Activated CD8-positive, alpha-beta memory T cell treated with anti-CD3 and anti-CD28 coated beads, Interleukin-2, amount 10 ng/mL, durations not matched to agents 7 days and 5 days (primary cell): ENCODE measurements at places on chromosomes 6 and 20.

GRCh38 chr6:84242265-84242664 is 14.8 kb upstream of the CEP162 start:
- no peak for DNase-seq

- DNase-seq: no peak
Measured at GRCh38 chr6:57038906-57039305, 7.6 kb upstream of the KIAA1586 start.

DNA sequence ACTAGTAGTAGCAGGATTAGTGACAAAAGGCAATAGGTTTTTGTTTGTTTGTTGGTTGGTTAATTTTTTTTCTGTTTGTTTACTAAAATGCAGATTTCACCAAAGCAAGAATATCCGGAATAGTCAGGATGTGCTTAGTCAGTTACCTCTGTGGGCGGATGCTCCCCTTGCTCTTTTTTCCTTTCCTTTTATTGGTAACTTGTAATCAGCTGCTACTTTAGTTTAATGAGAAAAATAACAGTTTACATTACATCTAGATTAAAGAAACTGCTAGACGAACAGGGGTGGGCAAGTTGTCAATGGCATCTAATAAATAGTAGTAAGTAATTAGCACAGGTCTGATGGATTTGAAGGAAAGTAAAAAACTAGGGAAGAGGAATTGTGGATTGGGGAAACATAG is 646.9 kb upstream of the FLRT3 start:
- DNase-seq: no peak

DNA sequence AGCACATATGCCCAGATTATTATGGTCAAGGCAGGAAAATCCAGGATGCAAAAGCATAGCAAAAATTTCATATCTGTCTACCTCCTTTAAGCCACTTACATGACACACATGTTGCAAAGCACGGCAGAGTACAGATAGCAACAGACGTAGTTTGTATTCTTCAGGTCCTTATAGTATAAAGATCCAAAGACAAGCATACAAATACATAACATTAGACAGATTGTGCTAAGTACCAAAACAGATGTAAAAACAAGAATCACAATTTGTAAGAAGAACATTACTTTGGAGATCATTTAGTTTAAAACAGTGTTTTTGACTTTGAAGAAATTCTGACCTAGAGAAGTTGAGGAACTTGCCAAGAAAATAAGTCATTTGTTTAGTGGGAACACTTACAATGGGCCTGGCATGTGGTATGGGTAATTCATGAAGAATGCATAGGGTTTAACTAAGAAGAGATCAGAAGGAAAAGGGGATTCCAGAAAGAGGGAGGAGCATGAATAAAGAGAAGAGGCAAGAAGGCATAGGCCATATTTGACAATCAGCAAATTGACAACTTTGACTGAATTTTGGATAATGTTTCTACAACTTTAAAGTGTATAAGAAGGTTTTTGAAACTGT is 30.6 kb upstream of the LMBRD1 start:
- no peak for DNase-seq

DNA sequence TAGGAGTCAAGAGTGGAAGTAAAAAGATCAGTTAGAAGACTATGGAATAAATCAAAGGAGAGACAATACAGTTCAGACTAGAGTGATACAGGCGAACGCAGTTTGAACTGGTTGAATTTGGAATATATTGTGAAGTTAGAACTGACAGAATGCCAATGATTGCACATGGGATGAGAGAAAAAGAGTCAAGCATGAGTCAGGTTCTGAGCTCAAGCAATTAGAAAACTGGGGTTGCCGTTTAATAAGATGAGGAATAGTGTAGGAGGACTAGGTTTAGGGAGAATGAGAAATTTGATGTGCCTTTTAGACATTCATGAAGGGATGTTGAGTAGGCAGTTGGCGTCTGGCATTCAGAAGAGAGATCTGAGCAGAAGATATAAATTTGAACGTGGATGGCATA is 8.0 kb downstream of the RNF217 start:
- no peak for DNase-seq

- DNase-seq: no peak
Measured at GRCh38 chr6:20479060-20479459, 55.2 kb upstream of the CDKAL1 start.

DNA sequence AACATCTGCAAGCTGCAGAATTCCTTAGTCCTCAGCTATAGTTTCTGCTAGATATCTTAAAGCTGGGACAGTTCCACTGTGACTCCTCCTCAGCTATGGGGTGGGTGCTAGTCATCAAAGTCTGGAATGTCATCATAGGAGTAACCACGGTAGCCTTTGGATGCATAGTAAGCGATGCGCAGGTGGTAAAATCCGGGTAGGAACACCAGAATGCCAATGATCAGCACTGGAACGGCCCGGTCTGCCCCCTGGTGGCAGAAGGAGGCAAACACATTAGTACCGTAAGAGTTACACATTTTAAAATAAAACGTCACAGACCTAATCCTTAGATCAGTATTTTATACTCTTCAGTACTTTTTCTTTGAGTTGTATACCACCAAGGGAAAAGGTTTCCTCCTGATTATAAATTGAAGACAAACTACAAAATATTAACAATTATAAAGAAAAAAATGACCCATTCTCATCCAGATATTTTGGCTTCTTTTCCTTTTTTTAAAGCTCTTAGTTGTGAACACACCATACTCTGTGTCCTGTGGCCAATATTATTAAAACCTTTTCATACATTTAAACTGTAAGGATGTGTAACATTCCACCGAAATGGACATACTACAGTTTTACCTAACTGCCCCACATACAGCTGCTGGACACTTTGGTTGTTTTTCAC is 18.9 kb downstream of the PCNA start:
- peak; percentile 78 for DNase-seq

DNA sequence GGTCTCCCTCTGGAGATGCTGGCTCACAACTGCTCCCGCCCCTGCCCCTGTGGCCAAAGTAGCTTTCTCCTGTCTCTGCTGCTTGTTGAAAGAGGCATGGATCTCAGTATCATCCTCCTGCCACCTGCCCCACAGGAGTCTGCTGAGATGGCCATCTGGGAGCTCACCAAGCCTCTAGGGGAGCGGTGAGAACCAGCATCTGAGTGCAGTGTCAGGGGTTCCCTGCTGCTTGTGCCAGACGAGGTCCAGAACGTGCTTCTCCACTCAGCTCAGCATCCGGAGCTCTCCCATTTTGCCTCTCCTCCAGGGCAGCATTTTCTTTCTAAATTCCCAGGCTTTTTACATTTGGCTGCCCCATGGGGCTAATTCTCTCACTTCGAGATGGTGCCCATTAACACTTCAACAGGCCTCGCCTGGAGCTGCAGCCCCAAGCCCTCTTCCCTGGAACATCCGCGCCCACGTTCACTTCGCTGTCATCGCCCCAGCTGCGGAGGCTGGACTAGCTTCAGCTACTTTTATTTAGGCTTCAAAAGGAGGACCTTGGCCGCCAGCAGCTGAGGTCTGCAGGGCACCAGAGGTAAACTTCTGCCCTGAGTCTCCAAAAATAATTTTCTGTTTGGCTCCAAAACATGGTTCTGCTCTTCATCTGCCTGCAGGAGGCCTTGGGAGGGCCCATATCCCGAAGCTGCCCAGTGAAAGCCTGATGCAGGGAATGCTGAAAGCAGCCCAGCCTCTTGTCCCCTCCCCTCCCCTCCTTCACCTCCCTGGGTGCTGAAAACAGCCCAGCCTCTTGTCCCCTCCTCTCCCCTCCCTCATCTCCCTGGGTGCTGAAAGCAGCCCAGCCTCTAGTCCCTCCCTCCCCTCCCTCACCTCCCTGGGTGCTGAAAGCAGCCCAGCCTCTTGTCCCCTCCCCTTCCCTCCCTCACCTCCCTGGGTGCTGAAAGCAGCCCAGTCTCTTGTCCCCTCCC is 25.2 kb upstream of the MLN start:
- no peak for DNase-seq

- DNase-seq: no peak
Measured at GRCh38 chr20:3326779-3327521, 80.5 kb downstream of the DNAAF9 start.

GRCh38 chr6:118895261-118895560 is 1.3 kb downstream of the ASF1A start:
- no peak for DNase-seq

DNA sequence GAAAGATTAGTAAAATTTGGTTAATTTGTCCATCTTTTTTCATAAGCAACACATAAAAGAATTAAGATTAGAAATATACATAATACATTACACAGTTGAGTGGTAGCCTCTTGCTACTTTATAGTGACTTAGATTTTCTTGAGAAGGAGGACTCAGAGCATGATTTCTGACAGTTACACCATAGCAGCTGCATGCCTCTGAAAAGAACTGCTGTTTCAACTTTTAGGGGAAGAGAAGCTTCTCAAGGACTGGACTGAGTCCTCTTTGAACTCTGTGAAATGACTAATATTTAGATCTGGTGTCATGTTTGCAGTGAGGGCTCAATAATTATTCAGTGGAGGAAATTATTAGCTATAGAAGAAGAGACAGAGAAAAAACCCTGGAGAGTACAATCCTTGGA is 272.5 kb downstream of the BTBD9 start:
- DNase-seq: no peak

DNA sequence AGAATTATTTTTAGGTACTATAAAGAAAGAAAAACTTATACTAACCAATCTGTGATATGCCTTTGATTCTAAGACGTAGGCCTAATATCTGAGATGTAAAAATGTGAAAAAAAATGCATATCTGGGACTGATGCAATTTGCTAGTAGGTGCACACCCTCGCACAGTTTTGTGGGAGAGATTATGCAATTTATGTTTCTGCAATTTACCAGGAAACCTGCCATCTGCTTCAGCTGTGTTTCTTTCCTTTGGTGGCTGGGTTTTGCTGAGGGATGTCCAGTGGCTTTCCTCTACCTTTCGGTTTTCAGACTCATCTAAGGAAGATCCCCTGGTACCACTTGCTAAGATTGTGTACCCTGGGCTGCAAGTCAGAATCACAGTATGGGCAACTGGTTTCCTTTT is 186.9 kb downstream of the ZFP64 start:
- DNase-seq: no peak

DNA sequence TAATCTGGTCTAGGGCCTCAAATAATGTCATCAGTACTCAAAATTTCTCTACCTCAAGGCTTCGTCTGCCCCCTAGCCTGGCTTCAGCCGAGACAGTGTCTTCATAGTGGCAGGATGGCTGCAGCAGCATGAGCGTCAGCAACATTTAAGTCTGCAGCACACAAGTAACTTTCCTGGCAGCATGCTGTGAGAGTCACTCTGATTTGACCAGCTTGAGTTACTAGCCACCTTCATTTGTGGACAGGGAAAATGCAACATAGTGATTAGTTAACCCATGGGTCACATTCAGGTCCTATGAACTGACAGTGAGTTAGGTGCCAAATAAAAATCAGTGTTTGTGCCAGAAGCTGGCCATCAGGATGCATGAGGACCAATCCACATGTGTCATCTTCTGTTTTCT is 209.9 kb upstream of the SLC35B3 start:
- no peak for DNase-seq

GRCh38 chr20:8860011-8860495 is 208.8 kb upstream of the PLCB4 start:
- DNase-seq: no peak

DNA sequence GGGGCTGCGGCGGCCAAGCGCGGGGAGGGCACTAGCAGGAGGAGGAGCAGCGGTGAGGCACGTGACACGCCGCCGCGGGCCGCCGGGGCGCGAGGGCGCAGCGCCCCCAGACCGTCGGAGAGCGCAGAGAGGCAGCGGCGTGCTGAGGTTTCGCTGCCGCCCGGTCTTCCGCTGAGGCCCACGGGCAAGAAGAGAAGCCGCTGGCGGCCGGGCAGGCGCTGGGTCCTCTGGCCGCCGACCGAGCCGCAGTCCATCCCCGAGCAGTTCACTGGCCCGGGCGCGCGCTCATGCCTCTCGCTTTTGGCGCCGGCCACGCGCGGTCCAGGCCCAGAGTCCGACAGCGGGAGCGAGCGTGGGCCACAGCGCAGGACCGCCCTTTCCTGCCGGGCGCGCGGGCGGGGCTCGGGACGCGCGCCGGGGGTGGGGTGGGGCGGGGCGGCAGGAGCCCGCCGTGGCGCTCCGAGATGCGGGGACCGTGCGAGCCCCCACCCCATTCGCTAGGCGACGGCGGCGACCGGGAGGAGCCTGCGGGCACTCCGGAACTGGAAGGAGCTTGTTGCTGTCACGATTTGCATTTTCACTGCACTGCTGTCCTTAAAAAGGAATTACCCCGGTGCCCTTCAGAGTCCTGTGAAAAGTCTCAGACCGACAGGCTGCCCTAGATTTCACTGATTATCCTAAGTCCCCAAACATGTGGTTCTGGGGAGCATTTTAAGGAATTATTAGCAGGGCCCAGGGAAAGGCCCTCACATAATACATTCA is at the start of gene MCUR1:
Gene MCUR1, minus strand, starts transcription at position 382 of the 762 bp plus-strand sequence. Its CDS starts 128 bp downstream, at position 254.
- peak; percentile 89 for DNase-seq

DNA sequence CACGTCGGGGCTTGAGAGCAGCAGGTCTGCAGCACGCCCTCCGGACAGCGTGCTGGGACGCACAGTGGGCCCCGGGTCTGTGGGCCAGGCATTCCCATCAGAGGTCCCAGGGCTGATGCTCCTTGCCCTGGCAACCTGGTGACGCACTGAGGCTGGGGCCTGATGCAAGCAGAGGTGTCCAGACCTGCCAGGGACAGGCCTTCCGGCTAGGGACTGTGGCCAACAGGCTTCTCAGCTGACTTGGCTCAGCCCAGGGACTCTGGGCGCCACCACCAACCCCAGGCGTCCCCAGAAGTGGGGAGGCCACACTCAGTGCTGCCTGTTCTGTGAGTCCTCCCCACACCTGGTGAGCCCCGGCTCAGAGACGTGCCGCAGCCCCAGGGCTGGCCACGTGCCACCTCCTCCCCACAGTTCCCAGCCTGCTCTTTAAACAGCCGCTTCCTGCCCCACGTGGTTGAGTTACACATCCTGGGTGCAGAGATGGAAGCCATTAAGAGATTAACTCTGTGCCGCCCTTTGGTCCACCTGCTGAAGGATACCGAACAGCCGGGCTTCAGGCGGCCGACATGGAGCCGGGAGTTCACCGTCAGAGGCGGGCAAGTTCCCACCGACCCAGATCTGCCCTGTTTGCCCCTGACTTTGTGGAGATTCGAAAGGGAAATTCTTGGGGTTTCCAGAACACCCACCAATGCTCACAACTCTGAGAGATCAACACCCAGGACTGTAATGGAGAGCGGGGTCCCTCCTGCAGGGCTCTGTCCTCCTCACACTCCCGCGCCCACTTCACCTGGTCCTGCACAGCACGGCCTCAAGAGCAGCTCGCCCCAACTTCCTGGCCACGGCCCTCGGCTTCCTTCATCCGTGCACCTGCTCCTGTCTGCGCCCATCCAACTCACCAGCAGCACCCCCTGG is 37.6 kb upstream of the ZBP1 start:
- peak; percentile 80 for DNase-seq

GRCh38 chr6:79076160-79076559 is 1.9 kb downstream of the PHIP start:
- no peak for DNase-seq

DNA sequence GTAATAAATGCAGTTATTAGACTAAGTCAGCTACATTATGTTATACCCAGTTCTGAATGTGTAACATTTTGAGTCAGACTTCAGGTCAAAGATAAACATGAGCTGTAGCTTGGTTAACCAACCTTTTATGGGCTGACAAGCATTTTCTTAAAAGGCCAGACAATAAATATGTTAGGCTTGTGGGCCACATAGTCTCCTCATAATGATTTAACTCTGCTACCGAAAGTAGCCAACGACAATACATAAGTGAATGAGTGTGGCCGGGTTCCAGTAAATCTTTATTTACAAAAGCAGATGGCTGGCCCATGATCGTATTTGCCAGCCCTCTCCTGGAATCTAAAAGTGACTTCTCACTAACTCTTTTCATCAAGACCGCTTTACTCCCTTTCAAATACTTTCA is 49.9 kb downstream of the ATG5 start:
- no peak for DNase-seq
